ENCODE measurements at places on chromosomes 2 and 18.

- DNase-seq: no peak
These were observed 13.9 kb downstream of the ODC1 start for GRCh38 chr2:10433947-10434885.

DNA sequence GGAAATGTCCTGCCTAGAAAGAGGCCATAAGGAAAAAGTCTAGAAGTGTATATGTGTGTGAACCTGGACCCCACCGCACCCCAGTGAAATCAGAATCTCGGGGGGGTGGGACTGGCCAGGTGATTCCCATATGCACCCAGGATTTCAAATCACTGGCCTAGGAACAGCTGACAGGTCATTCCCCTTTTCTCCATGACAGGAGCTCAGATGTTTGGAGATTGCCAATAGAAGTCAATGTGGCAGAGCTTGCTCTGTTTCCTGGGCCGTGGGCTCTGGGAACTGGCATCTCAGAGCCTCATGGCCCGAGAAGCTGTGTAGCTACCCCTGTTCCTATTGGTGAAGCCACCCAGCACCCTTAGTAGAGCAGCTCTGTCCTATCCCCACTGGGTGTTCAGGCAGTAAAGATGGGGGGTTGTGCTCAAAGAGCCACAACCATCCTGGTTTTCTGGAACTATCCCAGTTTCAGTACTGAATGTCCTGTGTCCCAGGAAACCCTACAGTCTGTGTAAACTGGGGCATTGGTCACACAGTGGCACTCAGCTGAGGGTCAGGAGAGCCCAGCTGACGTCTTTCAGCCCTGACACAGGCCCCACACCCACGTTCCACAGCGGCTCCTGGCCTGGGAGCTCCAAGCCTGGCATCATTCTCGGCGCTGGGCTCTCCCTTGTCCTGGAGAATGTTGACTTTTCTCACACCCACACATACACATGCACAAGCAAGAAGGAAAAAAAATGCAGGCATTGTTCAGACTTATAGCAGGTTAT is 18.9 kb downstream of the GNLY start:
- no peak for DNase-seq

DNA sequence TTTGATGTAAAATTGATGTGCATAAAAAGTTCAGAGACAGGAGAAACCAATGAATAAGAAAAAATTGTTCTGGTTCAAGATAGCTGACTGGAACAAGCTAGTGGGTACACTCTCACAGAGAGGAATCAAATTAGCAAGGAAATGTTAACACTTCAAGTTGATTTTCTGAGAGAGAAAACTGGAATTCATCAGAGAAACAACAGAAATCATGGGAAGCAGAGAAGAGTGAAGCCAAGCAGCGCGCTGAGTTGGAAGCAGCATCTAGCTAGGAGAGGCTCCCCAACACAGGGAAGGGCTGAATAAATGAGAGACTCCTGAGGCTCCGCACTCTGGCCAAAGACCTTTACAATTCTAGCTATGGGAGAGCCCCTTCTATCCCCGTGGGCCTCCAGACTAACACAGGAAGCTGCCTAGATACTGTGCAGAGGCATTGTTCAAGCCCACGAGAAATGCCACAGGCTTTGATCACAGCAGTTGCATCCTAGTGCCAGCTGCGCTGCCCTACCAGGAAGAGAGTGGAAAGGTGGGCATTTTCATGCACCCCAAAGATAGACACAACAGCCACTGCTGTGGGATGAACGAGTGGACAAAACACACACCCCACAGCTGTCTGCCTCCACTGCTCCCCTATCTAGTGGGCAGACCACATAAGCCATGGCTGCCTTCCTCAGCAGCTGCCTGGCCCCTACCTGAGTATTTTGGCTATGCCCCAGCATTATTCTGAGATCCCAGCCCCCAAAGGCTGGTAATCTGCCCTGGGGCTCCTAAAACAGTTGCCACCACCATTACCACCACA is 136.7 kb downstream of the FSIP2 start:
- DNase-seq: no peak

- no peak for DNase-seq
These were observed 37.0 kb upstream of the PKDCC start for GRCh38 chr2:42010743-42011298.

GRCh38 chr2:149329489-149330126 is 779 bp upstream of the LYPD6 start:
- no peak for DNase-seq

DNA sequence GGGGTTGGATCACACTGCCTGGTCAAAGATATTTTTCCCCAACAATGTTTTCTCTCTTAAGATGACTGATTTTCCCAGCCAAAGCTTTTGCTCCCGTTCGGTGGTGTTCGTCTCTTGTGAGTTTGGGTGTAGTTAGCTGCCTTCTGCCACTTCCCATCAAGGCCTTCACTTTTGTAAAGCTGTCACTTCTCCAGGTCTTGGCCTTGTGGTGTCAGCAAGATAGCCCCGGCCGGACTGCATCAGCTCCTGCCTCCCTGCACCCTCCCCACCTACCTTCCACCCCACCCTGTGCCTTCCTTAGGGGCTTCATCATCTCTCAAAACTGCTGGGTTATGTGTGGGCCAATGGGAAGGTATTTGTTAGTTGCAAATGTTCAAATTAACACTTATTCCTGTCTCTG is 228.9 kb downstream of the BCL11A start:
- no peak for DNase-seq

DNA sequence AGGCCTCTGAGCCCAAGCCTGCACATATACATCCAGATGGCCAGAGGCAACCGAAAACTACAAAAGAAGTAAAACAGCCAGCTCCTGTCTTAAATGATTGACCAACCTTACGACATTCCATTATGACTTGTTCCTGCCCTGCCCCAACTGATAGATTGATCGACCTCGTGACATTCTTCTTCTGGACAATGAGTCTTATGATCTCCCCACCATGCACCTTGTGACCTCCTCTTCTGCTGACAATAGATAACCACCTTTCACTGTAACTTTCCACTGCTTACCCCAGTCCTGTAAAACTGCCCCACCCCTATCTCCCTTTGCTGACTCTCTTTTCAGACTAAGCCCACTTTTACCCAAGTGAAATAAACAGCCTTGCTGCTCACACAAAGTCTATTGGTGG is 670.0 kb upstream of the PKDCC start:
- no peak for DNase-seq

- DNase-seq: no peak
These were observed 20.6 kb downstream of the CHN1 start for GRCh38 chr2:174984561-174984960.

DNA sequence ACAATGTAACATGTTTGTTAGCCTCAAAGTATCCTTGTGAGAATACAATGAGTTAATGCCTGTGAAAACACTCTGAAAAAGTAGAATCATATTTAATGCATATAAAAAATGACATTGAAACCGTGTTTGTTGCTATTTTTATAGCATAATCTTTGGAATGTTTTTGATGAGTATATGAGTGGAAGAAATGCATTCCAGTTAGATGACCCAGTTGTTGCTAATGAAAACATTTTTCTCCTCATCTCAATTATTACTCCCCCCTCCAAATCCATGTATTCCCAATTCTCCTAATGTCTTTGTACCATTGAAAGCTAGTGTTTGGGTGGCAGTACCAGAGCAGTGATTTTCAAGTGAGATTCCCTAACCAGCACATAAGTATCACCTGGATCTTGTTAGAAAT is 67.1 kb upstream of the DSEL start:
- DNase-seq: no peak

DNA sequence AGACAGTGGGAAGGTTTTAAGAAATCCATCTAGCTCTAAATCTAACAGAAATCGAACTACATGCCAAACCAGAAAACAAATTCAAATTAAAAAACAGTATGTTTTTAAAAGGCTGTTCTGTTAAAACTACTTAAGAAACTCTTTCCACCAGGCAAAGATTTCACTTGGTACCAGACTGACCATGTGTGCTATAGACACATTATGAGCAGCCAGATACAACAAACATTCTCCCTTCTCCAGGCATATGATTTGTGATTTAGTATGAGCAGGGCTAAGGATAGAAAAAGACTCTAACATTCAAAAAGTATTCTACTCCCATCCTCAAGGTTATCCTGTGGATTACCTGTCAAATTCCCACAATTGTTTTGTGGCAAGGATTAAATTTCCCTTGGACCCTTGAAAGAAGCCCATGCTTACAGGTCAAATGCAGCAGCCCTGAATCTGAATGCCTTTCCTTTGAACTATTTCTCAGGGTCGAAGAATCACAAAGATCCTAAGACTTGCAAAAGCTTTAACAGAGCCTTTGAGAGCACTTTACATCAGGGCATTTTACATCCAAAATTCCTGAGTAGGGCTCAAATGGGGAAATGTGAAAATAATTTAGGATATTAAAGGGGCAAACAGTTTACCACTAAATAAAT is 42.5 kb upstream of the TTC32 start:
- DNase-seq: no peak

- DNase-seq: no peak
These were observed 58.2 kb downstream of the KDM3A start for GRCh38 chr2:86499326-86499725.

GRCh38 chr18:39325973-39326372 is 1760.4 kb upstream of the CELF4 start:
- DNase-seq: no peak

- no peak for DNase-seq
These were observed 65.7 kb downstream of the CELF4 start for GRCh38 chr18:37499913-37500312.

GRCh38 chr2:38499548-38500282 is 103.0 kb downstream of the HNRNPLL start:
- DNase-seq: no peak

DNA sequence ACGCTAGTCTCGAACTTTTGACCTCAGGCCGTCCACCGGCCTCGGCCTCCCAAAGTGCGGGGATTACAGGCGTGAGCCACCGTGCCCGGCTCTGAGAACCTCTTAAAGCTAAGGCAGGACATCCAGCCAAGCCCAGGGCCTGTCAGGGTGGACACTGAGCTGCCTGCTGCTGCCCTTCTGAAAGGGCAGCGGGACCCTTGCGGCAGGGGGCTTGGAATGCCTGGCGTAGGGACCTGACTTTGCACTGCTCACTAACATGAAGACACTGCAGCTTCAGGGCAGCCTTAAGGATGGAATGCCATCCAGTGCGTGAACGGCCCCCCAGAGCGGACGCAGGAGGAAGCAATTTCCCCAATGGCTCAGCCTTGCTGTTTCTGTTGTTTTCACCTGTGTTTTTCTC is 9.0 kb downstream of the CYS1 start:
- no peak for DNase-seq

DNA sequence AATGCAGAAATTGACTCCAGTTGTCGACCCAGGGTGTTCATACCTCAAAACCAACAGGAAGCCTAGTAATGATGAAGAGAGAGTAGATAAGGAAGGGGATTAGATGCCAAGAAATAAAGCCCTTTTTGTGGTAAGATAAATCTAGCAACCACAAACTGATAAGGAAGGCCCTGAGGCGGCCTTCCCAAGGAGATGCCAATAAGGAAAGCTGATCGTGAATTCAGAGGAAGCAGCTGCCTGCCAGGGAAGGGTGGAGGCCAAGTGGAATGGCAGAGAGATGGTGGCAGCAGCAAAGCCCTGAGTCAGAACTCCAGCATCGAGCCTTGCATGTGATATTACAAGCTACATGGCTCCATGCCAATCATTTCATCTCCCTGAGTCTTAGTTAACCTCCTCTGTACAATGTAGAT is 126.3 kb downstream of the IRS1 start:
- DNase-seq: no peak

- no peak for DNase-seq
These were observed 27.0 kb upstream of the HK2 start for GRCh38 chr2:74806920-74807319.

Data from stimulated activated CD8-positive, alpha-beta memory T cell treated with anti-CD3 and anti-CD28 coated beads, Interleukin-7, amount 100 ng/mL, for 1 hour (primary cell).